ENCODE measurements at places on chromosomes 16 and 17.

DNA sequence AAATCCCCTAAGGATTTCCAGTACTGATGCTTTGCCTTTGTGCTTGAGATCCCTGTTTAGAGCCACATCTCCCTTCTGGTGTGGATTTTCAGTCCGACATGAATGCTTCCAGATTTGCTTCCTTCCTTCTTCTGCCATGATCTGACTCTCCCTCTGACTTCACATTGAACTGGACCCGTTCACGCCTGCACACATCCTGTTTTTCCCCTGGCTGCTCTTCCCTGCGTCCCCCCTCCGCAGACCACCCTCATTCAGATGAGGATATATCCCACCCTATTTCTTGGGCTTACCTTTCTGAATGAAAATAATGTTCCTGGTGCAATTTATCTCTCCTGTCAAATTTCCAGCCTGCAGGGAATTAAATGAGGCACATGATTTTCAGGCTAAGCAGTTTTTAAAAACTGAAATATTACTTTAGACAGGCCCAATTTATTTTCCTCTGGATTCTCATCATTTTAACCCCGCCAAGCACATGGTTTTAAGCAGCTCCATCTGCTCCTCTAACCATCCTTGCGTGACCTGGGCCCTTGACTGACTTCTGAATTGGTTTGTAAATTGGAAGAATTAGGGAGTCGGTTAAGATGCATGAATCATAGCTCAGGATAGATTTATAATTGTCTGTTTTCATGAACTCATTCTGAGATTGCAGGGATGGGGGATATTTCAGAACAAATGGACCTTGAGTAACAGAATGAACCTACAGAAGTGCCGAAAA is 59.2 kb downstream of the BMERB1 start:
- DNase-seq: no peak

DNA sequence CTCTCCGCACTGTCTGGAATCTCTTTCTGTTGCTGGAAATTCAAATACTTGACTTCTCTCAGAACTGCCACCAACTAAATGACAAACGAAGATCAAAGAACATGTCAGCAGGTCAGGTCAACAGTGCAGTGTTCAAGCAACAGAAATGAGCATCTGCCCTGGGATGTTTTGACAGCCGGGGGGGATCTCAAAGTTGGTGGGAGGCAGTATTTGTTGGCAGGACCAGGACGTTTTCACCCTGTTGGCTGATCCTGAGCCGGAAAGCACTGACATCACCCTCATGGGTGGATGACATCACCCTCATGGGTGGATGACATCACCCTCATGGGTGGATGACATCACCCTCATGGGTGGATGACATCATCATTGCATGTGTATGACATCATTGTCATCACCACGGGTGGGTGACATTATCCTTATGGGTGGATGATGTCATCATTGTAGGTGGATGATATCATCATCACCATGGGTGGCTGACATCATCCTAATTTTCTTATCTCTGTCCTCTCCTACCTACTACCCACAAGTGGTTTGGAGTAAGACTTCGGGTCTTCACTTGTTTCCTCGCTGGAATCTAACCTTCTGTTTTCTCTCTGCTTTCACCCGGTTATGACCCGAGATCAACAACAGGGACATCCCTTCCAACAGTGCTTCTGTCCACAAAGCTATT is 18.9 kb downstream of the DNAH17 start:
- DNase-seq: no peak

DNA sequence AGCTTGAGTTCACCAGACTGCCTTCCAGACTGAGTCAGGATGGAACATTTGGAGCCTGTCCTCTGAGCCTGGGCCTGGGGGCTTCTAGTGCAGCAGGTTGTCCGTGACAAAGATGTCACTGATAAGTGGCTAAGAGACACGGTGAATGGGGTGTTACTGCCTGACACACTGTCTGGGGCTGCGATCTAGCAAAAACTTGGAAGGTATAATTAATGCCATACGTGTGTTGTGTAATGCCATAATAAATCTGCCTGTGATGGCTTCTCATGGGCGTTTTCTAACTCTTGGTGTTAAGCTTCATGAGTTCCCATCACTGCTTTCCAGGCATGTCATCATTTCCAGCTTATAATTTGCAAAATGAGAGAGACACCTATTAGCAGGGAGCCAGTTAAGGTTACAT is 215.4 kb downstream of the UTP18 start:
- peak; percentile 51 for DNase-seq

- DNase-seq: no peak
These were observed 11.3 kb downstream of the TBX2 start for GRCh38 chr17:61411011-61411260.

DNA sequence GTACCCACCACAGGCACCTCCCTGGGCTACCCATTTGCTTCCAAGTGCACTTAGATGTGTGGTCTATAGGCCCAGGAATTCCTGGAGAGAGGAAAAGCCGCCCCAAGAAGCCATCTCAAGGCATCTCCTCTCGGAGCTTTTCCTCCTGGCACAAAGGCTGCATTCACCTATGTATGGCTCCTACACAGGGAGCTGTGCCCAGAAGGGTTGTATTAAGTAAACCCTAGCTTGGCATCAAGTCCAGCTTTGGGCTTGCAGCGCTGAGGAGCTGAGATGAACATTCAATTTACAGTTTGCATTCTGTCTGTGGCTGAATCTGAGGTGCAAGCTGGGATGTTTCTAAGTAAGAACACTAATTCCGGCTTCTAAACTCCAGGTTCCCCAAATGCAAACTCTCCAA is 81.3 kb downstream of the CDYL2 start:
- no peak for DNase-seq

DNA sequence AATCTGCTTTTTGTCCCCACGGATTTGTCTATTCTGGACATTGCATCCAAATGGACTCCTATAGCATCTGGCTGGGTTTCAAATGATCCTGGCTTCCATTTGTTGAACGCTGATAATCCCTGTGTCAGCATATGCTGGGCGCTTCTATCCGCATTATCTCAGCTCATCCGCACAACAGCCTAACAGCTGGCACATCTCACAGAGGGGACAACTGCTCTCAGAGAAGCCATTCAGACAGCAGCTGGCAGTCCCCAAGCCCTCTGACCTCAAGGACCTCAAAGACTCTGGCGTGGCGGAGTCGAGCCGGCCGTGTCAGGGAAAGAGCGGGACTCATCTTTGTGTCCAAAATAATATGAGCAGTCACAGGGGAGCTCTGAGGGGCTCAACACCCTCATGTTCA is 82.3 kb downstream of the NT5M start:
- peak; percentile 9 for DNase-seq

DNA sequence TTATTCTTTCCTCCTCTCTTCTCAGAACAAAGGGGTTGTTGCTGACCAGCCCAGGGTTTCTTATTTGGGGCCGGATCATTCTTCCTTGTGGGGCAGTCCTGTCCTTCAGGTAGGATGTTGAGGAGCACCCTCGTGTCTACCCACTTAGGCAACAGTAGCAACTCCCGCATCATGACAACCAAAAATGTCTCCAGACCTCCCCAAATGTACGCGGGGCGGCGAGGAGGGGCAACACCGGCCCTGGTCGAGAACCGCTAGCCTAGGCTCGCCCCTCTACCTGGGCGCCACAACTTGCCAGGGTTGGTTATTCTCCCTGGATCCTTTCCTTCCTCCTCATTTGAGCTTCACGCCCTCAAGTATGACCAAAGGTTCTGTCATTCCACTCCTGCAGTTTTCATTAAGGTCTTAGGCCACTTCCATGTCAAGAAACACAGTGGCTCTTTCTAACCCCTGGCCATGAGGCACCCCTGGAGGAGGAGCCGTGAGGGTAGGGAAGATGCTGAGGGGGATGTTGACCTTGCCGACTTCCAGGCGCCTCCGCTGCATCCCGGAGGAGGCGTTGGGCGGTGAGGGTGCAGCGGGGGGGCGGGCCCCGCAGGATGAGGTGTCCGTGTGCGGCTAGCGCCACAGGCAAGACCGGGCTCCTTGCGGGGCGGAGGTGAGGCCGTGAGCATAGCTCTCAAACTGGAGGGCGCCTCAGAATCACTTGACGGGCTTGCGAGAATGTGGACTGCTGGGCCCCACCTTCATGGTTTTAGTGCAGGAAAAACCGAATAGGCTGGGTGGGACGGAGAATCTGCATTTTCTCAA is 712 bp upstream of the SPECC1 start:
- peak; percentile 63 for DNase-seq

DNA sequence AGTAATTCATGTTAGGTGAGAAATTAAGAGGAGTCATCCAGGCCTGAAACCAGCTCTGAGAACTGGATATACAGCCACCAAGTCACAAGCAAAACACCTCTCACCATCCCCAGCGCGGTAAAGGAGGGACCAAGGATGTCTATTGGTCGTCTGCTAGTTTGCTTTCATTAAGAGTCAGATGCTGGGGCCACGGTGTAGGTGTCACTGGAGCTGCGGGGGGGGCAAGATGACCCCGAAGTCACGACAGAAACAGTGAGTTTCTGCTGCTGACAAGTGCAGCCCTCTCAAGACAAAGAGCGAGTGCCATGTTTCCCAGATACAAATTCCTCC is 790 bp downstream of the NCBP3 start:
- DNase-seq: no peak

DNA sequence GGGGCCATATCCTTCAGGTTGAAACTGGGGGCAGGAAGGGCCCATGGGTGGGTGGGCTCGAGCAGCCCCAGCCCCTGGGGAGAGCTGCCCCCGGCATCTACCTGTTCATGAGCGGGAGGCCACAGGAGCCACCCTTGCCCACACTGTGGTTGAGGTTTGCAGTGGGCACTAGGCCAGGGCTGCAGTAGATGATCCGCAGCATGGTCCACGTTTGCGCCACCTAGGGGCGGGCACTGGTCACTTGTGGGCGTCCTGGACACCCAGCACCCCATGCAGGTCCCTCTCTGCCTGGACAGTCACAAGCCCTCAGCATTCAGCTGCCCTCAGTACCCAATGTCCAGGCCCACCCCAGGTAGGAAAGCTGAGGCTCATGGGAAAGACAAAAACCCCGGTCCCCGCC is 1.8 kb upstream of the JMJD8 start:
- DNase-seq: peak; percentile 51

GRCh38 chr17:77555741-77556291 is 402.7 kb upstream of the TNRC6C start:
- peak; percentile 91 for DNase-seq

DNA sequence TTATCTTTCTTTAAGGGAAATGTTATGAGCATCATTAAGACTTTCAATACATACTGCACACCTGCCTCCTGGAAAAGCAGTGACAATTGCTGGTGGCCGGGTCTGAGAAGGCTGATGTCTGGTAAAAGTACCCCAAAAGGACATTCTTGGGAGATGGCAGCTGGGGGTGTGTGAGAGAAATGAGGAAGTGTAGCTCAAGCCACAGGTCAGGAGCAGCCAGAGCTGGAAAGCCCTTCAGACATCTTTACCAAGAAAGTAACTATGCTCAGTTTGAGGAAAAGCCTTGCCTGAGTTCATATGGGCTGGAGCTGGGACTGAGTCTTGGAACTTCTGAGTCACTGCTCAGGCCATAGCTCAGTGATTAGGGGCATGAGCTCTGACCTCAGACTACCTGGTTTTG is 94.7 kb upstream of the N4BP1 start:
- no peak for DNase-seq

- no peak for DNase-seq
These were observed 288.6 kb upstream of the CCL2 start for GRCh38 chr17:33966410-33967059.

GRCh38 chr17:54771409-54771915 is 129.2 kb upstream of the TOM1L1 start:
- no peak for DNase-seq

DNA sequence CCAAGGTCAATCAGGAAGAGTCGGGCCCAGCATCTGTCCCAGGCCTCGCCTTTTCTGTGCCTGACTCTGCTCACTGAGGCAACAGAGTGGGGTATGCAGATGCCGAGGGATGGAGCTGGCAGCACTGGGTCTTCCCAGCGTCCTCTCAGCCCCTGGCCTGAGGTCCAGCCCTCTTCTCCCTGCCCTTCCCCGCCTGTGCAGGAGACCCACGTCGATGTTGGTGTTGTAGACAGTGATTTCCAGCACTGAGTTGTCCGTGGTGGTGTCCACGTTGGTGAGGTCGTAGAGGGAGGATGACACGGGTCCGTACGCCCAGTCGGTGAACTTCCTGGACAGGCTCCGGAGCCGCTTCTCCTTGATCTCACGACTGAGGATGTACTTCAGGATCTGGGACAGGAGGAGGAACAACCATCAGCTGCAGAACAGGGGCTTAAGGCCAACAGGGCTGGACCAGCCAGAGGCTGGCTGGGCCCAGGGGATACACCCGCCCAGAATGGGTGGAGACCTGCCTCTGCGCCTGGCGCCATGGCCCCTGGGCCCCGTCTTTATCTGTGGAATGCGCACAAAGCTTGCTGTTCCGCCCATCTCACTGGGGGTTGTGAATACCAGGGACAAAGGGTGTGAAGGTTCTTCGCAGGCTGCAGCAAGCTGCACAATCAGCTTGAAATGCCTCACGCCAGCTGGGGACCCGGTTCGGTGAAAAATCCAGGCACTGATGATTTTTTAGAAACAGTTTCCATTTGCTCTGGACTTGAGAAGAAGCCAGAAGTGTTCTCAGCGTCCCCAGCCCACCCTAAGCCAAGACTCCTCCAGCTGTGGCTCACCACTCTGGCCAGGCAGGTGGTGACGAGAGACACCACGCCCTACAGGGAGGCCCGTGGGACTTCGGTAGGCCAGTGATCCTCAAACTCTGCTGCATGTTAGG is 27.5 kb downstream of the TRPV3 start:
- DNase-seq: peak; percentile 27

DNA sequence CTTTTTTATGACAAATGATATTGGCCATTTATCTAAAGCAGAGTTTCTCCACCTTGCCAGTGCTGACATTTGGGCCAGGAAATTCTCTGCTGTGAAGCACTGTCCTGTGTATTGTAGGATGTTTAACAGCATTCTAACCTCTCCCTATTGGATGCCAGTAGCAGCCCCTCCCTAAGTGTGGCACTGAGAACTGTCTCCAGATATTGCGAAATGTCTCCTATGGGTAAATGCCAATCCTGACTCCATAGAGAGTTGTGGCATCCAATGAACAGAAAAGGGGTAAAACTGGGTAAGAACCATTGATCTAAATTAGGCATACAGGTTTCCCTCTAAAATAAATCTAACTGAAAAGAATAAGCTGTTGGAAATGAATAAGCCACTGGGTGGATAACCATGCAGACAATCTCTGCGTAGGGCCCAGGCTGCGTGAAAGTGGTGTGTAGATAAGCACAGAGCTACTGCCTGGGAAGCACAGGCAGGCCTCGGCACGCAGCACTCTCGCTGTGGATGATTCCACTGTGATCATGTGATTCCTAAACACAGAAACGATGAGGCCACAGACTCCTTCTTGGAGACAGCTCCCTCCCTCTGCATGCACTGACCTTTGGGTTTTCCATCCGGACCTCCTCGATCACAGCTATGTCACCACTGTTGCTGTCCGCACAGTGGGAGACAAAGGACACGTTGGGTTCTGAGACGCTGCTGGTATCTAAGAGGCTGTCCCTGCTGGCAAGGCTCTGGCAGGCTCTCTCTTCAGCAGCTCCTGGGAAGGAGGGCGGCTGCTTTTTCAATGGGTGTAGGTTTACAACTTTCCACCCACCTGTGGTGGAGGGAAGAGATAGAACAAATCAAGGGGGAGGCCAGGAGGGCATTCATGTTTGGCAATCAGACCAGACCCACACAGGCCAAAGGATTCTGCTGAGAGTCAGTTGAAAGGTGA is 44.1 kb downstream of the GTF3C1 start:
- DNase-seq: no peak

GRCh38 chr17:65953316-65954147 is 238.4 kb downstream of the CEP112 start:
- no peak for DNase-seq

GRCh38 chr16:68756239-68756915 is 19.3 kb downstream of the CDH1 start:
- DNase-seq: peak; percentile 66

Data from NCI-H69 (cell line).